ENCODE measurements at places on chromosomes 3 and 15. TPM values are rescaled to one million over a fixed set of nuclear protein-coding genes. Genes with fewer than 3 reads are reported as not detected.

Gene LRRC31
- total RNA-seq = not detected

Gene CDHR4
- total RNA-seq = not detected

Gene ANKDD1A
- total RNA-seq = 3.9 TPM

Gene TTLL13
- total RNA-seq = not detected
